ENCODE measurements at places on chromosomes 2 and 18.

GRCh38 chr2:235669269-235669831, 175.5 kb downstream of the AGAP1 start:
- peak; percentile 19 for DNase-seq

DNA sequence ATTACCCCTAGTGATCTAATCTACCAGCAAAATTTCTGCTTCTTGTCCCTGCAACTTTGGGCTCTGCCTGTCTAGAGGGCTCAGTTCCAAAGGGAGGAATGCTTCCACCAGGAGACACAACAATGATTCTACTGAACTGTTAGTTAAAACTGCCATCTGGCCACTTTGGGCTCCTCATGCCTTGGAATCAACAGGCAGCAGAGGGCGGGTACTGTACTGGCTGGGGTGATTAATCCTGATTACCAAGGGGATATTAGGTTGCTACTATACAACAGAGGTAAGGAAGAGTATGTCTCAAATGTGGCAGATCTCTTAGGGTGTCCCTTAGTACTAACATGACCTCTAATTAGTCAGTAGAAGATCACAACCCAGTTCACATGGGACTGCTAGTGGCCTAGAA, 21.4 kb downstream of the HADHA start:
- DNase-seq: no peak

GRCh38 chr18:26429535-26430226, 118.7 kb downstream of the KCTD1 start:
- DNase-seq: peak; percentile 59

GRCh38 chr2:885230-886071, 65.2 kb upstream of the SNTG2 start:
- no peak for DNase-seq

DNA sequence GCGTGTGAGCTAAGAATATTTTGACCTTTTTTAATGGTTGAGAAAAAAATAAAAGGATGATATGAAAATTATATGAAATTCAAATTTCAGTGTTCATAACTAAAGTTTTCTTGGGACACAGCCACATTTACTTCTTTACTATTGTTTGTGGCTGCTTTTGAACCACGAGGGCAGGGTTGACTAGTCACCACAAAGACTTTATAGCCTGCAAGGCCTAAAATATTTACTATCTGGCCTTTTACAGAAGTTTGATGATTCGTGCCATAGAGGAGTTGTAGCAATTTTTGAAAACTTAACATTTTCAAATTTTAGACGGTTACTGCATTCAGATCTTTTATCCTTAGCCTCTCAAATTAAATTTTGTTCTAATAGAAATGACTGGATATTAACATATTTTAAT, 69.9 kb downstream of the LIMS1 start:
- DNase-seq: no peak

GRCh38 chr2:239226677-239227581, 173.9 kb downstream of the HDAC4 start:
- DNase-seq: no peak

- DNase-seq: no peak
Measured at GRCh38 chr18:26556573-26556972, 8.2 kb upstream of the KCTD1 start.
